Gastrocnemius medialis (tissue), 4 donors: ENCODE measurements at places on chromosomes 12 and 14.

DNA sequence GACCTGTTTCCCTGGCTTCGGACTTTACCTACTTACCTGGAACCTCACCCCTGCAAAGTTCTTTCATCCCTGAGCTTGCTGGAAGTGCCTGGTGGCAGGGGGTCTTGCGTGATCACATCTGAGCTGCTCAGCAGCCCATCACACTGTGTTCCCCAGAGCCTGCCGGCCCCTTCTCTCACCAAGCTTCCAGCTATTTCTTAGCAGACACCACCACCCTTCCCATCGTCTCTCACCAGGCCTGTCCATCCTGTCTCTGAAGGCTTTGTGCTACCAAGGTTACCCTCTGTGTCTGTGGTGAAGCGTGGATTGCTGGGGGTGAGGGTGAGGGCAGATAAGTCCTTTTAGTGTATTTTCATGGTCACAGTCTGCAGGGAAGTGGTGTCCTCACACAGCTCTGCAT is 78.8 kb upstream of the NRXN3 start:
- DNase-seq: no peak

DNA sequence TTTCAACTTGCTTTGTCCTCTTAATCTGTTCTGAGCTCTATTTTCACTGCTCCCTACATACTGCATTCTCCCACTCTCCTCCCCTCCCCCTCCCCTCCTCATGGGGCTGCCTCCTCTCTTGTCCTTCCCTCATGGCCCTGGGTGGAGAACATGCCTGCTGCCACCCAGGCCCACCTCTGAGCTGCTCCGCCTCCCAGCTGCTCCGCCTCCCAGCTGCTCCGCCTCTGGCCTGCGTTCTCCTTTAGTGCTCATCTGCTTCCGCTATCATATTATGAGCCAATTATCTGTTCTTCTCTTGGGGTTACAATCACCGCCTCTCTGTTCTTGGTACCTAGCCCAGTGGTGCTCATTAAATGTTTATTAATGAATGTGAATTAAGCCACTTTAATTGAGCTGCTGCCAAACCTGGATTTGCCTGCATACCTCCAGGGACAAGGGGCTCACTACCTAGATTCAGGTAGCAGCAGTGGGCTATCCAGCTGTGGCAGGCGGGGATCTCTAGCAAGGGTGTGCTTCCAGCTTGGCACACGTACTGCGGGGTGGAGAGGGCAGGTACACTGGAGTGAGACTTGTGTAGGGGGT is 32.0 kb upstream of the FAM181A start:
- DNase-seq: no peak

DNA sequence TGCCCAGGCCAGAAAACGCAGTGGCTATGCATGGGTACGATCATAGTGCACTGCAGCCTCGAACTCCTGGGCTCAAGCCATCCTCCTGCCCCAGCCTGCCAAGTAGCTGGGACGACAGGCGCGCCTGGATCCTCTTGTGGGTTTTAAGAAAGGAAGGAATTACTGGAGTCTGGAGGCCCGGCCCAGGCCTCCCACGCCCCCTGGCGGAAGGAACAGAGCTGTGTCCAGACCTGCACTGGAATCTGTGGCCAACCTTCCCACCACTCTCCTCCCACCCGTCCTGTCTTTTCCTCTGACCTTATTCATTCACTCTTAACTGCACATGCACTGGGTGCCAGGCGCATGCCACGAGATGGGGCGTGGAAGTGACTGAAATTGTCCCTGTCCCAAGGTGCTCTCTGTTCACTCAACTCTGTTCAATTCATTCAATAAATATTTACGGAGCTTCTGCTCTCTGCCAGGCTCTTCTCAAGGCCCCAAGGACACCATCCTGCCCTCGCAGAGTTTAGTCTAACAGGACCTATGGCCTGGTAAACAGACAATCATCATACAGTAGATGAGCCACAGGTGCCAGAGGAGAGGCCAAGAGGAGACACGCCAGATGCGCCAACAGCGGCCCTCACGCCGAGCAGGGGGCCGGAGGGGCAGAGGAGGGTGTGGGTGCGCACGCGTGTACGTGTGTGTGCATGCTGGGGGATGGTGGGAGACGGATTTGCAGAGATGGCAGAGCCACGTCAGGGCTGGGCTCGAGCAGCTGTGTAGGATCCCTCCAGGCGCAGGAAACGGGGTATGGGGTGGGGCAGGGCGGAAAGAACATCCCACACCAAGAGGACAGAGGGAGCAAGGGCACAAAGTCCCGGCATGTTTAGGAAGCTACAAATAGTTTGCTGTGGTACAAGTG is 13.7 kb upstream of the TMEM106C start:
- peak; percentile 29 for DNase-seq

- DNase-seq: no peak
These were observed 98.3 kb downstream of the SPTSSA start for GRCh38 chr14:34363733-34364134.

GRCh38 chr12:113537751-113538087 is 66.0 kb upstream of the LHX5 start:
- DNase-seq: no peak

DNA sequence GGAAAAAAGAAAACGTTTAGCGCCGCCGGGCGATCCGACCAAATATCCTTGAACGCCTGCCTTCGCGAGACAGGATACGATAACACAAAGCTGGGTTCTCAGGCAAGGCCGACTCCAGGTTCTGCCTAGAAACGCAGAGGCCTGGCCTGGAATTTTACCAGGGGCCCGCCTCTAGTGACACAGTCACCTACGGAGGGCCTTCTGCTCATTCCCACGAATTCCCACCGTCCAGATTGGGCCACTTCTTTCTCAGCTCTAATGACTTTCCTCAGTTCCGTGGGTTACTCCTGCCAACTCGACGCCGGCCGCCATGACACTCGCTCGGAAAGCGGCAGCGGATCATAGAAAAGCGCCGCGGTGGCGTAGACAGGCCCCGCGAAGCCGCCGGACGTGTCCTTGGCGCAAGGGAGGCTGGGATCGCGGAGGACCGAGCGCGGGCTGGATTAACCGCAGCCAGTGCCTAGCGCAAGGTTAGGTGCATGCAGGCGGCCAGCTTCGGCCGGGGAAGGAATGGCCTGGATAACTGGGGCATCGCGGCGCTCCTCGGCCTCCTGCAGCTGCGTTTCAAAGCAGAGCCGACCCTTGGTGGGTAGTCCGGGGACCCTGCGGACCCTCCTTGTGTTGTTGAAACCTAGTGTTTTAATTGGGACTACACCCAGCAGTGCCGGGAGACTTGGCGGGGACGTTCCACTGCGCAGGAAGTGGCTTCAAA is at the start of gene TRIP11:
Gene TRIP11, minus strand, starts transcription at position 341 of the 712 bp plus-strand sequence. CDS start 374 bp downstream, outside the sequence.
- DNase-seq: peak; percentile 93

- DNase-seq: no peak
These were observed 239.1 kb upstream of the PWP1 start for GRCh38 chr12:107446476-107446875.

GRCh38 chr14:81509838-81510452 is 23.7 kb downstream of the SEL1L start:
- DNase-seq: no peak

- no peak for DNase-seq
These were observed 670.7 kb downstream of the NRXN3 start for GRCh38 chr14:78840898-78841297.

- no peak for DNase-seq
These were observed 164.0 kb downstream of the METTL25 start for GRCh38 chr12:82522285-82522684.

DNA sequence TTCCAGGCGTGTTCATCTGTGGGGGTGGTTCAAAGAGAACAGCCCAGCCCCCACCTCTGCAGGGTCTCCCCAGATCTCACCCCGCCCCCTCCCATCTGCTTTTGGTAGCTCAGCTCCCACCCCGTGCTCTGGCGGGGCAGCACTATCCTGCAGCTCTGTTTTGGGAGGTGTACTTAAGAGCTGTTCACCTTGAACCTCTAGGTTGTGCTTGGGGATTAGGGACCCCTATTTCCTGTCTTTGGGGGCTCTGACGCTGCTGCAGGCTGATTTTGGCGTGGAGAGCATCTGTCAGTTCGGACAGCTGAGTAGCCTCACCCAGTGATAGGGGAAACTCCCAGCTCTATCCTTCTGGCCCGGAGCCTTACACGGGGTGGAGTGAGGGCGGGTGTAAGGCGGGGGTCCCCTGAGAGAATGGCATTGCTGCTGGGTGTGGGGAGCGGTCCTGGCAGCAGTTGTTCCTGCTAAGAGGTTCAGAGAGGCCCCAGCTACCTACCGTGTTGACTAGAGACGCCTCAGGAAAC is 765 bp downstream of the TMEM120B start:
- peak; percentile 59 for DNase-seq

DNA sequence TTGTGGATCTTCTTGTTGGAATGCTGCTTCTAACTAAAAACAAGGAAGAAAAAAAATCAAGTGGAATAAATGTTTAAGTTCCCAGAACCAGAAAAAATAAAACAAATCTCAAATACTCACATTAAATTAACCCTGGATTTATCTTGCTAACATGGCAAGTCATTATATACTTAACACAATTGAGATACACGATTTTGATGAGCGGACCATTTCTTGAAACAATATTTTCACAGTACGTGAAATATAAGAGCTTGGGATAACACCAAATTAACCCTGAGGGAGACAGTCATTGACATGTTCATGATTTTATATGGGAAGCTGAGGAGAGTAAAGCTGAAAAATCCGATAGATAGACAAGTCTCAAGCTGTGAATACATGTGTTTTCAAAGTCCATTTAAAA is 128.6 kb downstream of the PTCSC3 start:
- no peak for DNase-seq

GRCh38 chr14:58635091-58635830 is 2.5 kb upstream of the DACT1 start:
- DNase-seq: no peak

DNA sequence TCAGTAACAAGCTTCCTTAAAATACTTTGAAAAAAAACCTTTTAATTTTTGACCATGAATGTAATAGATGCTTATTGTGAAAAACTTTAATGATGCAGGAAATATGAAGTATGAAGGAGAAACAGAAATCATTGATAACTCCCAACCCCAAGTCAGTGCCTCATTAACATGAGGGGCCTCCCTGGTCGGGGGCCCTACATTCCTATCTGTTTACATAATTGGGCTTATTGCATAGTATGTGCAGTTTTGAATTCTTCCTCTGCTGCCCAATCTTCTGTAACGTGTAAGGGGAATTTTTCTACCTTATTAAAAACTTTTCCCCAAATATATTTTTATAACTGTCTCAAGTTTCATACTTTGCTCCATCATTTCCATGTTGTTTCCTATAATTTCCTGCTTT is 63.0 kb downstream of the SLC25A47 start:
- no peak for DNase-seq

DNA sequence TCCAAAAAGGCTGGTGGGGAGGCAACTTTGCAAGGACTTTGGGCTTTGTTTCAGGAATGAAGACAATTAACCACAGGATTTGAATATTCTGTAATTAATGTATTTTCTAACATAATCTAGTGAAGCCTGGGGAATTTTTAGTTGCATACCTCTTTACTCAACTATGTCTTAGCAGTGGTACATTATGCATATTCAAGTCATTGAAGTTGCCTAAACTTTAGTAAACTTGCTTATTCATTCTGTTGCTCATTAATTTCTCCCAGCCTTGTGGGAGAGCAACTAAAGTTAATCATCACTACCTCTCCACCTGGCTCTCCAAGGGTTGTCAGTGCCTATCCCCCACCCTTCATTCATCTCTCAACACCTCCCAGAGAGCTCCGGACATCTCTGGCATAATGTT is 54.2 kb downstream of the IFNG-AS1 start:
- no peak for DNase-seq

DNA sequence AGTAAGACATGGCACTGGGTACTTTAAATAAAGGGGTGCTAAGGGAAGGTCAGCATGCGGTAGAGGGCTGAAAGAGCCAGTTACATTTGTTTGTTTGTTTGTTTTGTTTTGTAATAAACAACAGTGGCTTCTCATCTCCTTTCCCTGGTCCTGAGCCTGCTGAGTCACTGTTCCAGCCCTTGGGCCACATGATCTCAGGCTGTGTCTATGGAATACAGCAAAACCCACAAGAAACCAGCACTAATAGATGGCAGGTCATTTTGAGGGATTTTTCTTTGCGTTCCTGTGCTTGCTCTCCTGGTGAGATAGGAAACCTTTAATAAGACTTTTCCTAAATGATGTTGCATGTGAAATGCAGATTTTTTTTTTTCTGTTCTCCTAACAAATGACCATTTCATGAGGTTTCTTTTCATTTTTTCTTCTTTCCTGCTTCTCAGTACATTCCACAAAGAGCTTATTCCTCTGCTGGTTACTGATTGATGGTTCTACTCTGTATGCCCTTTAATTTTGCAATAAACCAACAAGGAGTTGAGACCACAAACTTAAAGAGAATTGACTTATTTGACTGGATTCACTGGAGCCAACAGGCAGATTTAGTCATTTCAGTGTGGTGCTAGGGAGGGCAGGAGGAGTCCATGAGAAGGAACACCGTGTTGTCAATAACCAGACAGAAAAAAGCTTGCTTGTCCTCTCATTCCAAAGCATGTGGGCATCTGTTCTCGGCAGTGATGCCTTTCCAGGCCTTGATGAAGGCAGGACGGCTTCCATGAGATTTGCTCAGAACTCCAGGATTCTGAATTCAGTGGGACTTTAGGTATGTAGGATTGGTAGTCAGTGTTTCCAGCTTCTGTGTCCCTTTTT is 459.2 kb downstream of the RAD51B start:
- DNase-seq: no peak
